ENCODE measurements at places on chromosomes 1 and 21.

DNA sequence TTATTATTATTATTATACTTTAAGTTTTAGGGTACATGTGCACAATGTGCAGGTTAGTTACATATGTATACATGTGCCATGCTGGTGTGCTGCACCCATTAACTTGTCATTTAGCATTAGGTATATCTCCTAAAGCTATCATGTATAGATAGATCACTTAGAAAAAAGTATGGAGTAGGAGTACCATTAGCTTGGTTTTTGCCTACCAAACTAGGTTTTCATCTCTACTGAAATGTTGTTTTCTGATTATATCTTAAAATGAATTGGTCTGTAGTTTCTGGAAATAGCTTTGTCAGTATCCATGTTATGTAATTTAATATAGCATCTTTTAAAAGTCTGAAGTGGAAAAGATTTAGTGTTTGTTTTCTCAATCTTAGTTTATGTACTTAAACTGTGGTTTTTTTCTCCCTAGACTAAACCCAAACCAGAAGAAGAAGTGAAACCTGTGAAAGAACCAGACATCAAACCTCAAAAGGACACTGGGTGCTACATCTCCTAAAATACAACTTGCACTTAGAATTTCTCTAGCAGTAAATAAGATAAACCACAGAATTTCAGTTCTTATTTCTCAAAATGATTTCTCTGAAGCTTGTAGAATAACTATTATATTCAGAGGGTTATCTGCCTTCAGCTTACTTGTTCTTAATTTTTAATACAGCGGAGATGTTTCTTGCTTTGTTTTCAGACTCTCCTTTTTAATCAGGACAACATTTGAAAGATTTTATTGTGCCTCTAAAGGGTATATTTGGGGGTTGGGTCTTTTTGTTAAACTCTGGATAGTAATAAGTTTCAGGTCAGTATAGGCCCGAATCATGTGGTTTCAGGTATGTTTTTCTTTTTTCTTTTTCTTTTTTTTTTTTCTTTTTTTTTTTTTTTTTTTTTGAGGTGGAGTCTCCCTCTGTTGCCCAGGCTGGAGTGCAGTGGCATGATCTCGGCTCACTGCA is 4.5 kb upstream of the FAM177B start:
- DNase-seq, result no peak

- no peak for DNase-seq
Measured at GRCh38 chr1:154856544-154856943, 13.5 kb downstream of the KCNN3 start.

GRCh38 chr1:33666616-33667015 is 194.2 kb downstream of the ZSCAN20 start:
- DNase-seq, result no peak

GRCh38 chr1:231554969-231555368 is 26.5 kb downstream of the TSNAX start:
- no peak for DNase-seq

DNA sequence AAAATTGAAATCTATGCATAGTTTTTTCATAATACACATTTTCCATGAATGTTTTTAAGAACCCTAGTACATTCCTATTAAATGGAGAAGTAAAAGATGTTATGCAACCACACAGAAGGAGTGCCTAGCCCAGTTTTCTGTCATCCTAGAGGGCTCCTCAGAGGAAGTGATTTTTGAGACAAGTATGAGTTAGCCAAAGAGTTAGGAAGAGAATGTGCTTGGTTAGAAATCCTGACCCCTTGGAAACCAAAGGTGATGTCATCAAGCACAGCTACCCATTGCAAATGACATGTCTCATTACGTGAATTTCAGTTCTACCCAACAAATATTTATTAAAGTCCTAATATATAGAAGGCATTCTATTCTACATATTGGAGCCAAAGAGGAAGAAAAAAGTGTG is 88.9 kb upstream of the TNFSF4 start:
- DNase-seq, result no peak

DNA sequence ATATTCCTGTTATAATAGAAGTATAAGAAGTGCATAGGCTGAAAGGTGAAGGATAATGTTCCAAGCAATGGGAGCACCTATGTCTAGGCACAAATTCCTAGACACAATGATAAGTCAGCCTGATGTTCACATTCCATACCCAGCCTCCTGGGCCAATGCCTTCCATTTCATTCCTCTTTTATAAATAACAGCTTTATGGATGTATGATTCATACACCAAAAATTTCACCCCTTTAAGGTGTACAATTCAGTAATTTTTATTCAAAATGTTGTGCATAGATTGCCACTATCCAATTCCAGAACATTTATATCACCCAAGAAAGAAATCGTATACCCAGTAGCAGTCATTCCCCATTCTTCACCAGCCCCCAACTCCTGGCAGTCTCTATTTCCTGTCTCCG is 118.8 kb downstream of the BRINP2 start:
- DNase-seq, result no peak

DNA sequence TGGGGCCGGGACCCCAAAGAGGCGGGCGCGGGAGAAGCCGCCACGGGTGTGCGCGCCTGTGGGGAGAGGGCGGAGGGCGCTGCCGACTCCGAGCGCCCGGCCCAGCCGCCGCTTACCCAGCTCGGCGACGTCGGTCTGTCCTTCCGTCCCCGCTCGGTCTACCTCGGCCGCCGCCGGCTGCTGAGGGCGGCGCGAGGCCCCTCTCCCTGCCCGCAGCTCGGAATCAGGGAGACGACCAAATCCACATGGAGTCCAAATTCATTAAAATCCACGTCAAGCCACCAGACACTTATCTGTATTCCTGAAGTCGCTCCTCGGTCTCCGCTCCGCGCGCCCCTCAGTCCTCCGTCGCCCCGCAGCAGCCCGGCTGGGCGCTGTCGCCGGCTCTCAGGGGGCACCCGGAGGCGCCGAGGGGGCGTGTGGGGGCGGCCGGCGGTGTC is 637 bp downstream of the PLXNA2 start:
- DNase-seq, result peak; percentile 11

- no peak for DNase-seq
Measured at GRCh38 chr1:175390522-175391254, 198.1 kb upstream of the KIAA0040 start.

DNA sequence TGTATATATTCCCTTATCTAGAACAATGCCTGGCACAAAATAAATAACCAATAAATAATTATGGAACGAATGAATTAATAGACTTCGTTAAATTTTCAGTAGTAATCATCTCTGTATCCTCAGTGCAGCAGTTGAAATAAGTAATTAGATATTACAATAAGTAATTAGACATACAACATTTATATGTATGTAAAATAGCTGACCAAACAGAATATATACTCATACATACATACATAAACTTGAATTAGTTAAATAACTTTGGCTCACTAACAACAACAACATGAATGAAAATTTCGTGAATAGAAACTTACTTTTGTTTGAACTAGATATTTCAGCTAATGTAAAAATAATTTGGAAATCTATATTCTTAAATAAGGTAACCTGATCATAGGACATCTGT is 14.6 kb upstream of the PTBP2 start:
- DNase-seq, result no peak

DNA sequence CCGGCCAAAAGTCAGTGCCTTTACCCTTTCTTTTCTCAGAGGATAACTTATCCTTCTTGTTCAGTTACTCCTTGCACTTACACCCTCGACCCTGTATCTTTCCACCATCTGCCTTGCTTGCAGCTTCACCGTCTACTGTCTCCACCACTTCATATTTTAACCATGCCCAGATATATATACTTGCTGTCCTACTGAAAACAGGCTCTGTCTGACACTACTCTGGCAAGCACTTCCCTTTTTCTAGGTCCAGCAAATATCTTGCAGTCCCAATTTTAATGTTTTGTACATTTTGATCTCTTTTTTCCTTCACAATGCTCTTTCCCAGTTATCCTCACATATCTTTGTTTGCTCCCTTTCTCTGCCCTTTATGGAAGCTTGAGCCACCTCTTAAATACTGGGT is 308.6 kb downstream of the TPR start:
- DNase-seq, result no peak

GRCh38 chr1:113871597-113872113 is at the start of gene PTPN22:
PTPN22 (minus strand) TSS chr1:113871712.
- peak; percentile 88 for DNase-seq

DNA sequence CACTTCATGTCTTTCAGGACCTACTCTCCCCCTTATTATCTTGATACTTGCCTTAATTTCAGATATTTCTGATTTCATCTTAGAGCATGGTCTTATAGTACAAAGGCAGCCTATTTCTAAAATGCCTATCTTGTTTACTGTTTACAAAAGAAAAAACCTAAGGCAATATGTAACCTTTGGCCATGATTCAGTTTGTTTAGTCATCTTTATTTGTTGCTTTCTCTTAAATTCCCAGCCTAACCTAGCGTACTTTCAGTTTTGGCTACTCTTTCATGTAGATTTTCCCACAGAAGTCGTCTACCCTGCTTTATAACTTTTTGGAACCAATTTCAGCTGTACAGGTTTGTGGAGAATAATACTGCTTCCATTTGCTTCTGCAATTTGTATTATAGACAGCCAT is 81.8 kb downstream of the KIF1B start:
- DNase-seq, result no peak
